ENCODE measurements at places on chromosomes 12 and 14.

- DNase-seq: no peak
These were observed 1589.7 kb upstream of the FLRT2 start for GRCh38 chr14:83940253-83940652.

GRCh38 chr14:76040704-76041103 lies 55.1 kb downstream of the IFT43 start:
- DNase-seq: no peak

GRCh38 chr12:56658921-56659320 lies 13.1 kb upstream of the ATP5F1B start:
- DNase-seq: no peak

- DNase-seq: no peak
These were observed 49.6 kb downstream of the SRGAP1 start for GRCh38 chr12:63894132-63894531.

DNA sequence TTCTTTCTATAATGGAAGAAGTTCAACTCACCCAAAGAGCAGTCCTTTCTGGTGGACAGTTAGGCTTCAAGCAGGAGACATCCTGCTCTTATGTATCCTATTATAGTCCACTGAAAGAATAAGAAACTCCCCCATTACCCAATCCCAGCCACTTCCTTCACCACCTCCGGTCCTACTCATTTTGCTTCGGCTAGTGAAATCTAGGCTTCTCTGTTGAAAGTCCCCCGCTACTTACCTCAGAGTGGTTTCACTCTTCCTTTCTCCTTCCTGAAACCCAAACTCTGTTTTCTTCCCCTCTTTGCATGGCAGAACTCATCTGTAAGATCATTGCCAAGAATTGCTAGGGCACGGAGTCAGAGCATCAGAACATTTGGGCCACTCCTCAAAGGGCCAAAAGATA lies at the start of gene GPR84:
TSS of gene GPR84 (minus strand) at position 74 of the 400 bp plus-strand sequence. CDS start 635 bp downstream, outside the sequence.
- no peak for DNase-seq

DNA sequence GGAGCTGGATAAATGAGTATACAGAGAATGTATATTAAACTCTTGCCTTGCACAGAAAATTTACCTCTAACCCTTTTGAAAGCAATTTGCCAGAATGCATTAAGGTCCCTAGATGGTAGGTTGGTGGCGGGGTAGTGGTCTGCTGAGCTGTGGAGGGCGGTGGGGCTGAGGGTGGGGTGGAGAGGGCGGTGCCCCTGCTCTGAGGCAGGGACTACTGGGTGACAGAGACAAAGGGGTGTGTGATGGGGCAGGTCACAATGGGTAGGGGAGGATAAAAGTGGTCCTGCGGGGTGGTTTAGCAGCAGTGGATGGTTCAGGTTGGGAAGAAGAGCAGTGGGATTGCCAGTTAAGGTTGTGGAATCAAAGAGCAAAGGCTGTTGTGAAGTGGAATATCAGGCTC lies at the start of gene GARIN6:
TSS of gene GARIN6 (plus strand) at position 301 of the 400 bp plus-strand sequence. CDS start 422 bp downstream, outside the sequence.
- DNase-seq: no peak

- no peak for DNase-seq
These were observed 403.7 kb downstream of the SLC6A15 start for GRCh38 chr12:84508851-84509260.

Measured in ELR (cell line).